ENCODE measurements at places on chromosomes 12 and 14.

DNA sequence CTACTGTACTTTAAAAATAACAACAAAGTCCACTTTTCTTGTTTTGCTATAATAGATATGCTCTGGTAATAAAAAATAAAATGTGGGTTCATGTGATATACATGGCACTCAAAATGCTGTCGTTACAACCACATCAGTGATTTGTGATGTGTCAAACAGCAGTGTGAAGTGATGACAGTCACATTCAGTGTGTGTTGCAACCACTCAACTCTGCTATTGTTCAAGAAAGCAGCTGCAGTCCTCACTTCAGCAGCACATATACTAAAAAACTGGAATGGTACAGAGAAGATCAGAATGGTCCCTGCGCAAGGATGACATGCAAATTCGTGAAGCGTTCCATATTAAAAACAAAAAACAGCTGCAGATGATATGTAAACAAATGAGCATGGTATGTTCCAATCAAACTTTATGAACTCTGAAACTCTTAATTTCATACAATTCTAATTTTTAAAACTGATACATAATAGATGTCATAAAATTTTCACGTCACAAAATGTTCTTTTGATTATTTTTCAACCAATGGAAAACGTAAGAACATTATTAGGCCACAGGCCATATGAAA, 6.7 kb downstream of the TRMT5 start:
- DNase-seq, result no peak

DNA sequence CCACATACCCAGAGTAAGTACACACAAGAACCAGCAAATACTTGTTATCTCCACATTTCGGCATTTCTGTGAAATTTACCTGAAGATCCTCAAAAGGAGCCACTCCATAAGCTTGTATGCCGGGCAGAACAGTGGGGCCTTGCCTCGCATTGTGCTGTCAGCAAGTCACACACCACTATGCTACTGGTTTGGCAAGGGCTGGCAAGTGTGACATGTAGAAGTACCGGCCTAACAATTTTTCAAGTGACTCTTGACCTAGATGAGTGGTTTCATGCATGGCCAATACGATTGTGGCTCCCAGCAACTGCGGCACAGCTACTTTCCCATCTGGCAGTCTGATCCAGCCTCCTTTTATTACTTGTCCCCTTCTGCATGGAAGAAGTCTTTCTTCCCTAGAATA, 69.8 kb downstream of the GAS2L3 start:
- peak; percentile 71 for DNase-seq

DNA sequence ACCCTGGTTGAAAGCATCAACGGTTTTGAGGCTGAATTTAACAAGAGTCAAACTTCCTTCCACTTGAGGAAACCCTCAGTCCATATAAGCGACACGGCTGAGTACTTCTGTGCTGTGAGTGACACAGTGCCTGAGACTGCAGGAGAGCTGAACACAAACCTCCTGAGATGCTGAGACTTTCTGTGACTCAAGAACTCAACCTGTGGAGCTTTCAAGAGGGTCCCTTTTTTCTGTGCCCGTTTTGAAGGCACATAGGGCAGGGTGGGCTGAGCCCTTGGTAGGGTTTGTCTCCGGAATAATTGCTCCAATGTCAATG, 305.3 kb upstream of the OR4E1 start:
- DNase-seq, result no peak

- no peak for DNase-seq
Observed at GRCh38 chr14:44620121-44621019, 113.3 kb upstream of the FSCB start.

DNA sequence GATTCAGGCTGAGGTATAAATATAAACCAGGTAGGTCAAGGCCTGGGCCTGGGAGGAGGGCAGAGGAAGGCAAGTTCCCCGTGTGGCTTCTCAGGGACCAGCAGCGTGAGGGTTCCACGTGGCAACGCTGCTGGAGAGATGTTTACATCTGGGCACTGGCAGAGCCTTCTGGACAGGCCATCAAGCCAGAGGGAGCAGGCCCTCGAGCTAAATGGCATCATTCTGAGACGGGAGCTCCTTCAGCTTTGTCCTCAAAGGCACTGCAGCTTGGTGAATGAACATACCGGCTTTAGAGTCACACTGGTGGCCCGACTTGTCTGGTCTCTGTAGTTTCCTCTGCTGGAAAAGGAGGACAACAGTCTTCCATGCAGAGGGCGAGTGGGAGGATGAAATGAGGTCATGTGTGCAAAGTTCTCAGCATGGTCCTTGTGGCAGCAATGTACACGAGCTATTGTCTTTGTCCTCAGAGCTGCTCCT, 231.3 kb downstream of the ZFP36L1 start:
- peak; percentile 3 for DNase-seq

DNA sequence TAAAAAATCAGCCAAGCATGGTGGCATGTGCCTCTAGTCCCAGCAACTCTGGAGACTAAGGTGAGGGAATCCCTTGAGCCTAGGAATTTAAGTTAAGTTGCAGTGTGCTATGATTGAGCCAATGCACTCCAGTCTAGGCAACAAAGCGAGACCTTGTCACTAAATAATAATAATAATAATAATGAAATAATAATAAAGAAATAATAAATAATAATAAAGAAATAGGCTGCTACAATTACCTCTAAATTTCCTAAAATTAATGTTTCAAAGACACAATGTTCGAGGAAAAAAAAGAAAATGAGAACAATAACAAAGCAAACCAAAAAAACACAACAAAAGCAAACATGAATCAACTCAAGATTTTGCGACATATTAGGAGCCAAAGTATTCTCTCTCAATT, 29.7 kb downstream of the RALGAPA1 start:
- DNase-seq, result no peak

- DNase-seq, result no peak
Observed at GRCh38 chr12:76706761-76707160, 57.2 kb upstream of the ZDHHC17 start.

- DNase-seq, result no peak
Observed at GRCh38 chr14:96793547-96793946, 3.6 kb upstream of the VRK1 start.

- peak; percentile 71 for DNase-seq
Observed at GRCh38 chr12:55142669-55143565, 16.7 kb downstream of the OR9K2 start.

DNA sequence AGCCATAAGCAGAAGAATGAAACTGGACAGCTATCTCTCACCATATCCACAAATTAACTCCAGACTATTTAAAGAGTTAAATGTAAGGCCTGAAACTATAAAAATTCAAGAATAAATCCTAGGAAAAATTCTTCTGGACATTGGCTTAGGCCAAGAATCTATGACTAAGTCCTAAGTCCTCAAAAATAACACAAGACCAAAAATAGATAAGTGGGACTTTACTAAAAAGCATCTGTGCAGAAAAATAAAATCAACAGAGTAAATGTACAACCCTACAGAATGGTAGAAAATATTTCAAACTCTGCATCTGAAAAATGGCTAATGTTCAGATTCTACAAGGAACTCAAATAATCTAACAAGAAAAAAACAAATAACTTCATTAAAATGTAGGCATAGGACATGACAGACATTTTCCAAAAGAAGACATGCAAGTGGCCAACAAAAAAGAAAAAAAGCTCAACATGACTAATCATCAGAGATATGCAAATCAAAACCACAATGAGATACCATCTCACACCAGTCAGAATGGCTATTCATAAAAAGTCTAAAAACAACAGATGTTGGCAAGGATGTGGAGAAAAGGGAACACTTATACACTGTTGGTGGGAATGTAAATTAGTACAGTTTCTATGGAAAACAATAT, 61.0 kb upstream of the PPFIA2 start:
- DNase-seq, result no peak
